ENCODE measurements at places on chromosomes 2 and 18. TPM values are rescaled to one million over a fixed set of nuclear protein-coding genes. Genes with fewer than 3 reads are reported as not detected.

GRCh38 chr18:10036479-10036878 lies 122.7 kb downstream of the VAPA start:
- DNase-seq: no peak

GRCh38 chr2:23669413-23670244 lies 257.3 kb downstream of the ATAD2B start:
- peak; percentile 92 for DNase-seq

GRCh38 chr2:23429036-23429435 lies 44.1 kb downstream of the KLHL29 start:
- no peak for DNase-seq

DNA sequence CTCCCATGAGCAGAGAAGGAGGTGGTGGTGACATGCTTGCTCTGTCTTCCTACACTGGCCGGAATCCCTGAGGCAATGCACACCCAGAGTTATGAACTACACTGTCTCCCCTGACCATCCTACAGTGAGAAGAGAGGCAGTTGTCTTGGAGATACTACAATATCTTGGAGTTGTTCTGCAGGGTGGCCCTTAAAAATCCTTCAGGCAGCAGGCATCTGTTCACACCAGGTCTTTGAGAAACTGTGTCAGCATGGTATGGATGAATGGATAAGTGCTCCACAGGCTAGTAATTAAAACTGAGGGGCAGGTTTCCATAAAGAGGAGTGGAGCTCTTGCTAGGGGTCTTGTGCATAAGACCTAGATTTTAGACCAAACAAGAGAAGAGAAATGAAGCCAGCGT lies 223.7 kb upstream of the COPS8 start:
- DNase-seq: no peak

GRCh38 chr18:50560681-50561629 lies 1.1 kb downstream of the MAPK4 start:
- DNase-seq: no peak

DNA sequence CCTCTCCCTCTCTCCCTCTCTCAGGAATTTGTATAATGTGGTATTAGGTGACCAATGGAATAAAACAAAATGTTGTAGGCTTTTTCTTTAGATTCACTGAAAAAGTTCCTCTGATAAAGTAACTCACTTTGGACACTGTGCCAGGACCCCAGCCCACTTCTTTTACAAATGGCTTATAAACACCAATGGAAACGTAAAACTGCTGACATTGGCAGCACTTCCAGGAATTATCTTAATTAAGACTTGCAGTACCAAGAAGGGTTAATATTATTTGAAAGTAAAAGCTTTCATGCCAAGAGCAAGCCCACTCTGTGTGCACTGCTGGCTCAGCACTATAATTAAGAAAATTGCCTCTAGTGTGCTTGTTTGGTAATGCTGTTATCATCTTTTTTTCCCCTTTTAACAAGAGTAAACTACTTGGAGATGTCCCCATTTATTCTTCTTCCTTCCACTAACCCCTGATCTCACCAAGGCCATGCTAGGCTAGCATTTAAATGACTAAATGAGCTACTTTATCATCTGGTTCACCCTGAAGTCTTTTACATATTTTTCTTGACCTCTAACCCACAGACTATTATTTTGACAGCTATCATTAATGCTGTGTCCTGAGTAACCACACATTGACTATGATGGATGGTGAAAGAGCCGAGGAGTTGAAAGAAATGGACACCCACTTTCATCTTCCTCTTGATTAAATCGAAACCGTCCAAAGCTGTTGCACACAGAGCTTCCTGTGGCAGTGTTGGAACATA lies 232.2 kb upstream of the ETAA1 start:
- DNase-seq: no peak

DNA sequence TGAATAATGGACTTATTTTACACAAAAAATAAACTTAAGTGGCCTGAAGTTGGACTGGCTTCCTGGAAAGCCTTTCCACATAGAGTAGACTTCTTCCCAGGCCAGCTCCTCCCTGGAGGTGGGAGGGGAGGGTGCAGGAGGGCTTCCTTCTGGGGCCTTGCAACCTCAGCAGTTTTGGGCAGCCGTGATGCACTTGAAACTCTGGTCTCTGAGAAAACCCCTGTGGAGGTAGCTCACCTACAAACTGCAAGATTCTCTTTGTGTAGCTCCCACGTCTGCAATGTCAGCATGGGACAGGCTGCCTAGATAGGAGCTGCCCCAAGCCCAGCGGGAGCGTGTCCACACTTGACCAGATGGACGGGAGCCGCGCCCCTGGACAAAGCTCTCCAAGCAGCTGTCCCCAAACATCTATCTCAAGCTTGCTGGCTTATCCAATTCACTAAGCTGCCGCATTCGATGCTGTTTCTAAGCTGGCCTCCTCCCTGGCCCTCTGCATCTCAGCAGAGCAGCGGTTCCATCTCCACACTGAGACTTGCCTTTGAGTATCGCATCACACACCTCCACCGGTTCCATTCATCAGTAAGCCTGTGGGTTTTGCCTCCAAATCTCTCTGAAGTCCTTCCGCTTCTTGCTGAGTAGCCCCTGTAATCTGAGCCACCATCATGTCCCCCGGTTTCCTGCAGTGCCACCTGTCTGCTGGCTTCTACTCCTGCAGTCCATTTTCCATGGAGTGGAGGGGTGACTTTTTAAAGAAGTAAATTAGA lies 1.6 kb upstream of the LPIN1 start:
- DNase-seq: peak; percentile 71

DNA sequence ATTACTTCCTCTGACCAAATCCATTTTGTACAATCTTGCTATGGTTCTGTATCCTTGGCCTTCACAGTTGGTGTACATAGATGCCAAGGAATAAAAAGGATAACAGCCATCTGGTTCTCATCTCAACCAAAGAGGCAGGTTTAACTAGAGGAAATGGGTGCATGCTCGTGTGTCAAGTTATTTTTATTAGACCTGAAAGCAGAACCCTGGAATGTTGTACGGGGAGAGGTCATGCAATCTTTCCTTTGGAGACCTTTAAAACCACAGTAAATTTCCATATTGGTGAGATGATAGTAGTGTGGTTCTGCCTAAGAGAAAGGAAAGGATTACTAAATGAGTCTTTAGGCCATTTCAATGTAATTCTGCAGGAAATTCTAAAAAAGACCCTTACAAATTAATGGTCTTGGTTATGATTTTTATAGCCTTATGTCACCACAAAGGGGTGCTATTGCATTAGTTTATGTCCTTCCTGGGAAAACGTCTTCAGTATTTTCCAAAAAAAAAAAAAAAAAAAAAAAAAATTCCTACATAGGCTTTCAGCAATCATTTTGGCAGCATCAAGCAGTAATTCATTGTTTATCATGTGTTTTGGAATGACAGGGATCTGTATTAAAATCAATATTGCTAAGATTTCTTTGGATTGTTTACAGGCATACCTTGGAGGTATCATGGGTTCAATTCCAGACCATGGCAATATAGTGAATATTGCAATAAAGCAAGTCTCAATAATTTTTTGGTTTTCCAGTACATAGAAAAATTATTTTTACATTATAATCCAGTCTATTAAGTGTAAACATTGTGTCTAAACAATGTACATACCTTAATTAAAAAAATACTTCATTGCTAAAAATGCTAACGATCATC lies 270.8 kb downstream of the NYAP2 start:
- peak; percentile 54 for DNase-seq

DNA sequence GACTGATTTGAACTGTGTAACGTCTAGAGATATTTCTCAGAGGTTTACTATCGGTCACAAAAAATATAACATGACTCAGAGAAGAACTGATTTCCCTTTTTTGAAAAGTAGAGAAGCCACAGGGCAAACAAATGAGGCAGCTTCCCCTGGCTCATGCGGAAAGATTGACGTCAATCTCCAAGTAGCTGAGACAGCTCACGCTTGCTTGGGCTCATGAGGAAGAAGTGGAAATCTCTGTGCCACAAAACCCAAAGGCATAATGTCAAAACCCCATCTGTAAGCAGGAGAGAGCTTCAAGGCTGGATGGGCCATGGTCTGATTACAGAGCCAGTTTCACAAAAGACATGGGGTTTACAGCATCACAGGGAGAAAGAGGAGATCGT lies 188.1 kb downstream of the ARL4C start:
- DNase-seq: peak; percentile 44

GRCh38 chr18:55787536-55788073 lies 199.6 kb upstream of the TCF4 start:
- DNase-seq: peak; percentile 53

DNA sequence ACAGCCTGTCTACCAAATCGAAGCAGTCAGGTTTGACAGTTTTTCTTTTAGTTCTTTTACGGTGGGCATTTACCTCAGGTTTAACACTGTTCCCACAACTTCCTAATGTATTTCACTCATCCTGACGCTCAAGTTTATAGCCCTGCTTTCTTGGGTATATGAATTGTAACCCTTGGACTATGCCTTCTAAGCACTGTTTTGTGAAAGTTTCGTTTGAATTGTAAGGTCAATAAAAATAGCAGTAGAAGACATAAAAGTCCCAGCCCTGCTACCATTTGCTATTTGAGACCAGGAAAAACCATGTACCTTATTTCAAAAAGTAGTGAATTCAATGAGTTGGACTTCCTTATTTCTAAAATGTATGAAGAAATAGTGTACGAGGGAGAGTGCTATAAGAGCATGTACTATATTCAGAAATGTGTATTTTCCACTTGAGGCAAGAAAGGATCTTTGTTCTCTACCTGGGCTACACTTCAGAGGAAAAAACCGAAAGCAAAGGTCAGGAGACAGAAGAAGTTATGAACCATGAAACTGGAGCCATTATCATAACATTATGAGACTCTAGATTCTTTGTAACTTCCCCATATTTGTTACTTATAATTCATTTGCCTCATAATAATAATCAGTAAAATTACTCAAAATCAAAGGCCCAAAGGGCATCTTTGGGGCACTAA lies 1.9 kb upstream of the ZC3H15 start:
- no peak for DNase-seq

GRCh38 chr2:68710756-68711155 lies 23.9 kb upstream of the ARHGAP25 start:
- no peak for DNase-seq

DNA sequence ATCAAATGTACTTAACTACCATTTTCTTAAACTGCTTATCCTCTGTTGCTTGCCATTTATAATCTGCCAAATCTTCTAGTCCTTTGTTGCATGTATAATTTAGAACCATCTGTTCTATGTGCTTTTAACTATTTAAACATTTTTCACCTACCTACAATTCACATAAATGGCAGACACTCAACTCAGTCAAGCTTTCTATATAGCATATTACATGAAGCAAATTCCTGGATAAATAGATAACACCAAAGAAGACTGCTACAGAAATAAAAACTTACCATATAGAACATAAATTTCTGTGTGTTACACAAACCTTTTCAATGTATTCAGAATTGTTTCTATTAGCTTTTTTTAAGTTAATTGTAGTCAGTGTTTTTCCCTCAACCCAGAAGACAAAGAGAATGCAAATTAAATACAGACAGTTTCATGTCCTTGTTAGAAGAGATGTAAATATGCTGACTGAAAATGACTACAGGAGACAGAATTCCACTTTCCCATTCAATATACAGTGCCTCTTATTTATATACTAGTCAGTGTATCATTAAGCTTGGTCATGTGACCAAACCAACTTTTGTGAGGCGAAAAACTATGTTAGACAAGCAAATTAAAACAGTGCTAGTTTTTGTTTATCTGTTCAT lies 2.6 kb downstream of the BAZ2B start:
- DNase-seq: peak; percentile 45

GRCh38 chr2:97348265-97348664 lies 235.3 kb downstream of the ANKRD36 start:
- DNase-seq: no peak

DNA sequence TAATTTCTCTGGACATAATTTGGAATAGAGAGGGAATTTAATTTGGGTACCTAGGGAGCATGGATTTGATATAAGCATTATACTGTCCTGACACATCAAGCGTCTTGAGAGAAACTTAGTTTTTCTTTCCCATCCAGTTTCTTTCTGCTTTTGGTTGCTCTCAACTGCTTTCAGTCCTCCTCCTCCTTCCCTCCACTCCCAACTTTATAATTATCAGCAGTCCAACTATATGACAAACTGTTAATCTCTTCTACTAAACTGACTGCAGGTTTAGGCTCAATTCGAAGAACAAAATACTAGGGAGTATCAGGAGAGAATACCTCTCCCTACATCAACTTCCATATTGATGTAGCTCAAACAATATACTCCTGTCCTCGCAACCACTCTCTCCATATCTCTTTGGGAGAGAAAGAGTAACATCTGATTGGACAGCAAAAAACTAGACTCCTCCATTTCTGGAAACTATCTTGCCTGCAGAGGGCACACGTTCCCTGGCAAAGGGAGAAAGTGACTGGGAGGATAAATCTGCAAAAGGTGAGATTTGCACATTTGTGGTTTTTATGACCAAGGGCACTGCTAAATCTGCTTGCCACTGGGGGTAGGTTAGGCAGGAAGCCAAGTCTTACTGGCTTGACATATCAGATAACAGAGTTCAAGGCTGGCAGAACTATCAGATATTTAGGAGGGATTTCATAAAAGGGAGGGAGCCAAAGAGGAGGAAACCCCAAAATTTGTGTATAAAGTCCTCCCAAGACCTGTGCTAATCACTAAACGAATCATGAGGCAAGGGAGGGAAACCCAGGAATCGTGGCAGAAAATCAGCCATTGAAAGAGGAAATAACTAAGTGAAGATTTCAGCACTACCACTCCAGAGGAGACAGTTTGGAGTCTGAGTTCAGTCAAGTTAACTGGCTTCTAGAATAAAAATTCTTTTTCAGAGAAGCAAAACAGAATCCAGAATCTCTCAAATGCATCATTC lies 40.0 kb downstream of the ICA1L start:
- DNase-seq: peak; percentile 34

- no peak for DNase-seq
Observed at GRCh38 chr2:202267495-202267894, 1.9 kb downstream of the NOP58 start.

DNA sequence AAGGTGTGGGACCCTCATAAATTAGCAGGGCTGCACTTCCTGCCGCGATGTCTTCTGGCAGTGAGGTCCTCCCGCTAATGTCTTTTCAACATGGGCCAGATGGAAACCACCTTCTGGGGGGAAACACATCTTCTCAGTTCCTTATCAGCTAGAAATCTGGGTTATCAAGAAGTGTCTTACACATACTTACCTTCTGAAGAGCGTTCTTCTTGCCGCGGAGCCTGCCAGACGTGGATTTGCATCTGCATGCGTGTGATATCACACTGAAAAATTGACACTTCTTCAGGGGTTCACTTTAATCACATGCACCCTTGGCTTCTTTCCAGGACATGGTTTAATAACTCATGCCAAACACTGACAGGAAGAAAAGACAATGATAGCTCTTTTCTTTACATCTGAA lies 163.5 kb upstream of the SOX11 start:
- no peak for DNase-seq

GRCh38 chr2:176814740-176815367 lies 397.7 kb upstream of the HNRNPA3 start:
- peak; percentile 29 for DNase-seq

ADCY3 gene
- total RNA-seq: 35.6 TPM

CPLX4 gene
- 2.4 TPM for total RNA-seq

RBKS gene
- 17.6 TPM for total RNA-seq

CFAP53 gene
- 0.96 TPM for total RNA-seq

CD8B2 gene
- 2.6 TPM for total RNA-seq
